EL (cell line): ENCODE measurements at places on chromosomes 16 and 17.
A peak's percentile ranks its signal among the peaks of the same experiment; 100 is the strongest.

GRCh38 chr17:56742601-56743000, 91.1 kb downstream of the C17orf67 start:
- peak; percentile 48 for DNase-seq

- DNase-seq: no peak
These were observed 73.3 kb downstream of the AKAP1 start for GRCh38 chr17:57158325-57158724.

DNA sequence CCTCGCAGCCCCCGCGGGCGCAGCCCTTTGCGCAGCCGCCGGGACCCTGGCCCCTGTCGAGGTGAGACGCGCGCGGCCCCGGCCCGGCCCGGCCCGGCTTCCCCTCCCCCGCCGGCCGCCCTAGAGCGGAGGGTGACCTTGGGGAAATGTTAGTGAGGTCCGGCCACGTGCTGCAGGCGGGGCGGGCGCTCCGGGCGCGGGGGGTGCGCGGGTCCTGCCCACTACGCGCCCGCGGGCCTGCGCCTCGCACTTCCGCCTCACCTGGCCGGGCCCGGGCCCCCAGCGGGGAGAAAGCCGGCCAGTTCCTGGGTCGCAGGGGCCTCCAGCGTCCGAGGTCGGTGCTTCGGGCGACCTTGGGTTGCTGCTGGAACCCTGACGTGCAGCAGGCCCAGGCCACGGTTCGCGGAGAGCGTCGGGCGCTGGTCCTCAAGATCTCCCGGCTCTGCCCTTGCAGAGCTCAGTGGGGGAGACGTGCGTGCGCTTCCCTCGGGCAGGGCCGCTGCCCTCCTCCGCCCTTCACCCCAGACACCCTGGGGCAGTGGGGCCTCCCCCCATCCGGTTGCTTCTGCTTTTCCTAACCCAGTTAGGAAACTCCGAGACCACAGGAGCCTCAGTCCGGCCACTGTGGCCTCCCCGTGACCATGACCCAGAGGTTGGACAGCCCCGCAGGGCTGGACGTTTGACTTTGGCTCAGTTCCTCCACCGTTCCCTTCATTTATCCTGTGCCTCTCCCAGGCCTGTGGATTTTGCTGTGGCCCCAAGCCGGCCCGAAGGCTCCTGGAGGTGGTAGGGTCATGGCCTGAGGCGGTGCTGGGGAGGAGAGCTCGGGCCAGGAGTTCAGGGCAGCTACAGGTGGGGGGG, 791 bp downstream of the MCRIP2 start:
- DNase-seq: peak; percentile 40

DNA sequence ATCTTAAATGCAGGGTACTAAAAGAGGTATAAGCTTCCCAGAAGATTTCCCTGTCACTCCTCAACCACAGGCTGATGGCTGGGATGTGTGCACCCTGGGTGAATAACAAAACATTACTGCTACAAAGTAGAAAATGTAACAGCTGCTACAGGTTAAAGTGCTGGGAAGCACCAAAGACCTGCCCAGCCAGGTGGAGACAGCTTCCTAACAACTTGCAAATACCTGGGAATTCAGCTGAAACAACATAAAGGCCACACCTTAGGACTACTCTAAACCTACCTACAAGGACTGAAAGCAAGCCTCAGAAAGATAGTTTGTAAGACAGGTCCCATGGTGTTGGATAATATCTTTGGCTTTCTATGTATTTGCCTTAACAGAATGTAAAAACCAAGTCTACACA, 118.5 kb downstream of the CEP112 start:
- DNase-seq: no peak

DNA sequence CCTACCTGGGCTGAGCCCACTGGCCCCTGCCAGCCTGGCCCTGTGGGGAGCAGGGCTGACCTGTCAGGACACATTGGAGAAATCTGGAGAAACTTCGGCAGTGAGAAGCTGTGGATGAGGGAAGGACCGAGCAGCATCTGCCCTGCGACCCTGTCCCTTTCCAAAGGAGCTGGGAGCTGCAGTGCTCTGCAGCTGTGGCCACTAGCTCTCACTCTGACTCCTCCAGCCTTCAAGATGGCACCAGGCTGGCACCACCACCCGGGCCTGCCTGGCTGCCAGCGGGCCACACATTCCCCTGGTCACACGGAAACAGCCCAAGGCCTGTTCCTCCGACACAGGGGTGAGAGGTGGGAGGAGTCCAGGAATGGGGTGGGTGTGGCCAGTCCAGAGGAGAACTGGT, 30.1 kb downstream of the CD300LG start:
- no peak for DNase-seq

DNA sequence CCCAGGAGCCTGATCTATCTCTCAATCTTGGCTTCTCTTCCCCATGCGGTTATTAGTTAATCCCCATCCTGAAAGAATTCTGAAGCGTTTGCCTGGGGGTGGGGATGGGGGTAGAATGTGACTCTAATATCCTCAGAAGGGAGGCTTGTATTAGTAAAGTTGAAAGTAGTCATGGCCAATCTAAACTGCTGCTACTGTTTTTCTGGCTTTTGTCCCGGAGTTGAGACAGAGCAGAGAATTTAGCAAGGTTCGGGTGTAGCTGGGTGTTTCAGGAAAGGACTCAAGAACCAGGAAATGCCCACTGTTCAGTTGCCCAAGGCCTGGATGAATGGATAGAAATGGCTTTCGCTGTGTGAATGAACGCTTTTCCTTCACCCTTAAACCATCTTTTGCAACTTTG, 17.6 kb upstream of the ITGAM start:
- no peak for DNase-seq
